DND-41 (cell line): ENCODE measurements at places on chromosomes 11 and 22.

GRCh38 chr11:94740083-94741021 is 27.8 kb upstream of the AMOTL1 start:
- no peak for DNase-seq

- DNase-seq: no peak
Observed at GRCh38 chr11:116579857-116580727, 192.7 kb downstream of the BUD13 start.

GRCh38 chr11:66361502-66361941 is 10.0 kb downstream of the SLC29A2 start:
- DNase-seq: no peak

DNA sequence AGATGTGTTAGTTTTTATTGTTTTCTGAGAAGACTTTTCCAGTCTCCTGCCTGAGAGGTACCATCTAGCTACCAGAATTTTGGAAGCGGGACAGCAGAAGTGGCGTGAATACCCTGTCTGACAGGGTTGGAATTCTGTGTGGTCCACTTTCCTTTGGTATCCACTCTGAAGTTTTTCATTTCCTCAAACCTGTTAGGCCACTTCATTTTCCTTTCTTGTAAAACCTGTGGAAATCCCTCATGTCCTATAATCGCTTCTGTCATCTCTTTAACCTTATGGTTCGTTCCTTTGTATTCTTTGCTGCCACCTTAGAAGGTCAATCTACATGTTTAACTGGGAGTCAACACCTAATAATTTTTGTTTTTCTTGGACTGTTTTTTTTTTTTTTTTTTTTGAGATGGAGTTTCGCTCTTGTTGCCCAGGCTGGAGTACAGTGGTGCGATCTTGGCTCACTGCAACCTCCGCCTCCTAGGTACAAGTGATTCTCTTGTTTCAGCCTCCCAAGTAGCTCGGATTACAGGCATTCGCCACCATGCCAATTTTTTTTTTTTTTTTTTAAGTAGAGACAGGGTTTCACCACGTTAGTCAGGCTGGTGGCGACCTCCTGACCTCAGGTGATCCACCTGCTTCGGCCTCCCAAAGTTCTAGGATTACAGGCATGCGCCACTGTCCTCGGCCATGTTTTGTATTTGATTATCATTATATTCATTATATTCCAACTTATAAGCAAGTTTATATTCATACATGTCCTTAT is 7.1 kb downstream of the SFI1 start:
- DNase-seq: no peak

- peak; percentile 36 for DNase-seq
Observed at GRCh38 chr11:132941024-132941646, 591.2 kb downstream of the OPCML start.

DNA sequence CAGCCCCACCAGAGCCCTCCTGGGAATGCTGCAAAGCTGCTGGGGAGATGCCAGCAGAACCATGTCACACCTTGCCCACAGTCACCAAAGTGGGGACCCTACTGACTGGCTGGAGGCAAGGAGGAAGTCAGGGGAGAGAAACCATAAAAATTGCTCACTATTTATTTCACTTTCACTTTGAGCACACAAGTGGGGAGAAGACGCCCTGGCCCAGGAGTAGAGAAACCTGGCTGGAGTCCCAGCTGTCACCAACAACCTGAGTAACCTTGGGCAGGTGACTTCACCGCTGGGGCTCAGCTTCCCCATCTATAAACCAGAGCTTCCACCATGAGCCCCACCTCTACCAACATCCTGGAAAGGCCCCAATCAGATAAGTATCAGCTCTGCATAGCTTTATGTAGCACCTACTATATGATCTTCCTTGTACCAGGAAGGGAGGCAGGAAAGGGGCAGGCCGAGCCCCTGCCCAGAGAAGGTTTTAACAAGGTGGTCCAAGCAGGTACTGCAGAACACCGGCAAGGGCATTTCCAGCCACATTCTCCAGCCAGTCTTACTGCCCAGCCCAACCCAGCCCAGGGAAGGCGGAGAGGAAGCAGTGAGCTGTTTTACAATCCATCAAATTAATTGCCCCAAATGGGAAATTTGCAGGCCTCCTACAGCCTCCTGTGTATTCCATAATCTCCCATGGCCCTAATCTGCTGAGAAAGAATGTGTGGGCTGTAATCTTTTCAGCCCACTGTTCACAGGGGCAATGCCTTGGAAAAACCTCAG is 27.6 kb downstream of the PLEKHA7 start:
- DNase-seq: peak; percentile 43

DNA sequence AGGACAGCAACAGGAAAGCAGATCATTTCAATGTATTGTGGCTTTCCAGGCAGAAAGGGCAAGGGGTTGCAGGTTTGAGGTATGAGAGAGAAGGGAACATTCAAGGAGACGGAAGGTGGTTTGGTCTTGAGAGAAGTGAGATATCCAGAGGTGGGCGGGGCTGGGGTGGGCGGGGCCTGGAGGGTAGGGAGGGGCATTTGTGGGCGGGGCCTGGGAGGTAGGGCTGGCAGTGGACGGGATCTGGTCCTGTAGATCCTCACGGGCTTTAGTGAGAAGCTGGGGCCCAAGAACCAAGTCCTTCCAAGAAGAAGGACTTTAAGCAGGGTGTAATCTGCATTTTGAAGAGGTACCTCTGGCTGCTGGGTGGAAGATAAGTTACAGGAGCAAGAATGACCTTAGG is 199.2 kb downstream of the MN1 start:
- no peak for DNase-seq

- no peak for DNase-seq
Observed at GRCh38 chr11:6708876-6709275, 25.7 kb upstream of the MRPL17 start.

DNA sequence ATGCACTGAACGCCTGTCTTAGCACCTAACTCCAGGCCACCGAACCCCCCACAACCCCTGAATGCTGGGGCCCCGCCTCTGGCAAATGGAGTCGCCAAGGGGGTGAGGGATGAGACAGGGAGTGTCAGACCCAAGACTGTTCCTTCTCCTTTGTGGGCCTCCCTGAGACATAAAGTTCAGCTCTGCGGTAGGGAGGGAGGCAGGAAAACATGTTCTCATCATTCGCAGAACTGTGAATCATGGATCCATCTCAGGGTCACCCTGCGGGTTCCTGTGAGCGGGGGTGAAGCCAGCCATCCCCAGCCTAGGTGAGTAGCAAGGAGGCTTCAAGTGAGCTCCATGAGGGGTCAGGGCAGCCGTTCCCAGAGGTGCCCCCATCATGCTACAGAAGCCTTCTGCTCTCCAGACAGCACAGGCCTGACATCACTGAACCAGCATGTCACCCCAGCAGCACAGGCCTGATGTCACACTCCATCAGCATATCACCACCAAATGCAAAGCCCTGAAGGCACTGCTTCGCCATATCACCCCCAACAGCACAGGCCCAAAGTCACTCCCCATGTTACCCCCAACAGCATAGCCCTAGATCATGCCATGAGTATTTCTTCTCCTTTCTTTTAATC is 27.2 kb downstream of the TMPRSS6 start:
- no peak for DNase-seq

DNA sequence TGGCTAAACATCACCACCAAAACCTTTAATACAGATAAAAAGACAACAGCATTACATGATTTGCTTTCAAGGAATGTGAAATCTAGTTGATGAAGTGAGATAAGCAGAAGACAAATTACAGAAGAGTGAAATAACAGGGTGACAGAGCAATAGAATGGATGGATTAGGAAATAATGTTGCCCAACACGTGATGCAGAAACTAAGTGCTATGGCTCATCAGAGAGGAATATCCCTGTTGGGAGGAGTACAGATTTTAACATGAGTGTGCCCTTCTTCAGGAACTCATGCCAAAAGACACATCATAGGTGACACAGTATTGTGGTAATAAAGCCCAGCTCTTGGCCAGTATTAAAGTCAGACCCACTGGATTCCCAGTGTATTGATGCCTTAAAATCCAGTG is 176.6 kb upstream of the RAG2 start:
- no peak for DNase-seq

GRCh38 chr11:77596626-77597025 is 6.9 kb downstream of the AQP11 start:
- no peak for DNase-seq

GRCh38 chr11:35463331-35463751 is 44.0 kb upstream of the SLC1A2 start:
- no peak for DNase-seq

GRCh38 chr22:24146791-24147353 is 34.4 kb upstream of the SUSD2 start:
- no peak for DNase-seq

GRCh38 chr11:92324890-92325289 is 100.3 kb downstream of the FAT3 start:
- no peak for DNase-seq

DNA sequence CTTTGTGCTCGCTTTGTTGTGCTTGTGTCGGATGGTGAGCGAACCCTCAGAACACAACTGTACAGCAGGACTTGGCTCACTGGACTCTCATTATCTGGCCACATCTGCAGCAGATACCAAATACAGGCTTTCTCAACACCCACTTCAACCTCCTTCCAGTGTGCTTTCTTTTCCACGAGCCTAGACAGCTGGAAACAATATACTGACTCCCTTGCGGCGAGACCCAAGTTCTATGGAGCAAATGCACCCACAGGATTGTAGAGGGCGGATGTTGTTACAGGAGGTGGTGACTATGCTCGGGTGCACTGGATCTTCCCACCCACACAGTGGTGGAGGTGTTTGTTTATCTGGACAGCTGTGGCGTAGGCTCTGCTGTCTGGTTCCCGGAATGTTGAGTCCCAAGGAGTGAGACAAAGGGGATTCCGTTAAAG is 204.3 kb downstream of the TENM4 start:
- no peak for DNase-seq

GRCh38 chr22:38942702-38943101 is 14.7 kb upstream of the APOBEC3A start:
- DNase-seq: no peak

DNA sequence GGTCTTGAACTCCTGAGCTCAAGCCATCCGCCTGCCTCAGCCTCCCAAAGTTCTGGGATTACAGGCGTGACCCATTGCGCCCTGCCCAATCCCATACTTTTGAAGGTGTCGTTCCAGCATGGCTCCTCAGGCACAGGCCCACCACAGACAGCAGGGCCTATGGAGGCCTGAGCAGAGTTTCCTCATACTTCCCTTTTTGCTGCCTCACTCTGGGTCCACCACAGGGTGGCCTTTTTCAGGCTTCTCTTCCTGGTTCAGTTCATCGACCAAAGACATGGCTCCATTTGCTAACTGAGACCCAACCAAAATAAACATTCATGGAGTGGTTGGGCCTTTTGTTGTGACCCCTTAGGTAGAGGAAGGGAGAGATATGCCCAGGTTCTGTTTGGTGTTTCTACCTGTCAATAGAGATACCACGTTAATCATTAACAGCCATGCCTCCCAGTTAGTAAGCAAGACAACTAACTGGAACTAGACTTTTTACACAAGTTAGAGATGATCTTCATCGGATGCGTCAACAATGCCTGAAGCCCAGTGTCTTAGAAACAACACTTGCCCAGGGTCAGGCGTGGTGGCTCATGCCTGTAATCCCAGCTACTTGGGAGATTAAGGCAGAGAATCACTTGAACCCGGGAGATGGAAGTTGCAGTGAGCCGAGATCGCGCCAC is 35.1 kb downstream of the TRIOBP start:
- DNase-seq: no peak

DNA sequence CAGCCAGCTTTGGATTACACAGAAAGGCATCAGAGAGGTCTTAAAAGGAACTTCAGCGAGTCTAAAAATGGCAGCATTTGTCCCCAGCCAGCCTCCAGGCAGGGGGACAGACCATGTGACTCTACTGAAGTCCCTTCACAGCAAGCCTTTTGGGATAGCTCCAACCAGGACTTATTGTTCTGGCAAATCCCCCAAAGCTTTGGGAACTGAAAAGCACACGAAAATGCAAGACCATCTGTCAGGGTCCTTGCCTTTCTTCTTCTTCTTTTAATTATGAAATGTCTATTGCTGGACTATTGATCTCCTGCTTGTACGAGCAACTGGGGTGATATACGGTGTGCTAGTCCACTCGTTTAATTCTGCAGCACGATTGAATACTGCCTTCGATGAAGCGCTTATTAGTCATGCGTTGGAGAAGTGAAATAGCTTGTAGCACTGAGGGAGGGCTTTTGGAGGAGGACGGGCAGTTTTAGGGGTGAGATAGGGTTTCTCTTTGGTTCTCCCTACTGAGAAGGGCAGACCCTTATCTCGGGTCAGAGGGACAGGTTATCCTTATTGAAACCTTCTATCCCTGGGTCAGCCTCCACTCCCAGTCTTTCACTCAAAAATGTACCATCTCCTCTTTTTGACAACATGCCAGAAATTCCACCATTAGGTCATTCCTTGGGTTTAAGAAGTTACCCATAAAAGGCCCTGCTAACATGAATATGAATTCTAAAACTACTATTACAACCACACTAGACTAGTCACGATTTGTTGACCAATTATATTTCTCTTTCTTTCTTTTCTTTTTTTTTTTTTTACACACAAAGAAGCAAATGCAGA is 416.4 kb downstream of the MIAT start:
- no peak for DNase-seq

DNA sequence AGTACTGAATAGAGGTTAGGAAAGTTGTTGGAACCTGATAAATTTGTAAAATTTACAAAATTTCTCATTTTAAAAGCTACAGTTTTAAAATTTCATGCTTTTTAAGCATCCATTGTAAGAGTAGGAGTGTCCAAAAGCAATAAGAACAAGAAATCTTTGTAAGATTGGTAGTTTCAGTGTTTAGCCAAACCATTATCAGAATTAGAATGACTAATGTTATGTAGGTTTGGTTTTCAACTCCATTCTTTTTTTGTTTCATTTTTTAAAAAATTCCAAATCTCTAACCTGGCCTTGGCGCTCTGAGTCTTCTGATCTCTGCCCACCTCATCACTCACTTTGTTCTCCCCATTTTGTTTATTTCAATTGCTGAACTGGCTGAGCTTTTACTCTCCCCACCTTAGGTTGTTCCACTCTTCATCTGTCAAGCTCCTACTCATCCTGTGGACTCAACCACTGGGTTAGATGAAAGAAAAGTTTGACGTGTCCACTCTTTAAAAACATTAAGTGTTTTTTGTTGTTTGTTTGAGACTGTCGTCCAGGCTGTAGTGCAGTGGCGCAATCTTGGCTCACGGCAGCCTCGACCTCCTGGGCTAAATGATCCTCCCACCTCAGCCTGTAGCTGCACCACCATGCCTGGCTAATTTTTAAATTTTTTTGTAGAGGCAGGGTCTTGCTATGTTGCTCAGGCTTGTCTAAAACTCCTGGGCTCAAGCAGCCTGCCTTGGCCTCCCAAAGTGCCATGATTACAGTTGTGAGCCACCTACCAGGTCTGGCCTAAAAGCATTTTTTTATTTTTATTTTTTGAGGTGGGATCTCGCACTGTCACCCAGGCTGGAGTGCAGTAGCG is 14.0 kb downstream of the EP300 start:
- DNase-seq: no peak
